Nephron progenitor cell (in vitro differentiated cells): ENCODE measurements at places on chromosomes 4 and X.

DNA sequence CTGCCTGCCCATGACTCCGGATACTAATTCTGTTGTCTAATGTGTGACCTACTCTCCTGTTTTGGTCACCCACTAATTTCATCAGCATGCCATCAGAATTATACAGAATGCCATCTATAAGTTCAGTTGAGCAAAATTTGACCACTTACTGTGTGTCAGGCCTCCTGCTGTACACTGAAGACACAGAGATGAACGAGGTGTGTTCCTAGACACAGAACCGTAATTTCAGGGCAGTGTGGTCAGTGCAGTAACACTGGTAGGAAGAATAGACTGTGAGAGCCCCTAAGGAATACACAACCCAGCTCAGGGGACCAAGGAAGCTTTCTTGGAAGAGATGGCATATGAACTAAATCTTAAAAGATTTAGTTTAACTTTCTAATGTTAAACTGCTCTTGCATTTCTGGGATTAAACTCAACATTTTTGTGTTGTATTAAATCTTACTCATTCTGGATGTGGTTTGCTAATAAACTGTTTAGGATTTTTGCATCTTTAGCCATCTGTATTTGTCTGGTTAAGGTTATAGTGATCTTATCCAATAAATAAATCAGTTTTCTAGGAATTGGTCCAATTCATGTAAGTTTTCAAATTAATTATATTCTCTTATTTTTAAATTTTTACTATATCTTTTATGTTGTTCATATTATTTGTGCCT is 34.3 kb downstream of the KANTR start:
- no peak for DNase-seq

DNA sequence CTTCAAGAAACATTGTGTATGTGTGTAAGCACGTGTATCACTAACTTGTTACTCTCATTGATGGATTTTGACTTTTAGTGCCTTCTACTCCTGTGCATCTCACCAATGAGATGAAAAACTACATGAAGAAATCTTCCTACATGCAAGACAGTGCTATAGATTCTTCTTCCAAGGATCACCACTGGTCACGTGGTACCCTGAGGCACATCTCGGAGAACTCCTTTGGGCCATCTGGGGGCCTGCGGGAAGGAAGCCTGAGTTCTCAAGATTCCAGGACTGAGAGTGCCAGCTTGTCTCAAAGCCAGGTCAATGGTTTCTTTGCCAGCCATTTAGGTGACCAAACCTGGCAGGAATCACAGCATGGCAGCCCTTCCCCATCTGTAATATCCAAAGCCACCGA is 86.5 kb downstream of the SLC10A6 start:
- DNase-seq = no peak

DNA sequence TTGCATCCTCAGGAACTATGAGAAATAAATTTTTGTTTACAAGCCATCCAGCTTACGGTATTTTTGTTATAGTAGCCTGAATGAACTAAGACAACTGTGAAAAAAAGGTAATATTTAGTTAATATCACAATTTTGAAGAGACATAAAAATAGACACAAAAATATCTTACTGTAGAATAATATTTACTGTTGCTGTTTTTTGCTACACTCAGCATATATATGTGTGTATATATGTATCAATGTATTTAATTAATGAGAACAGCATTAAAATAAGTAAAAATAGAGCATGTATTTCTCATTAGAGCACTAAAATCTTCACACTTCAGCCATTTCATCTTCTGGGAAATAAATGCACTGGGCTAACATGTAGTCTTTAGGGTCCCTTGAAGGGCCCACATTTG is 24.6 kb downstream of the PPP3CA start:
- DNase-seq = no peak

- DNase-seq = no peak
Observed at GRCh38 chr4:44722001-44722400, 4.4 kb downstream of the GNPDA2 start.

GRCh38 chrX:71533516-71533850 is 579 bp downstream of the OGT start:
- no peak for DNase-seq

- DNase-seq = no peak
Observed at GRCh38 chr4:10082047-10082446, 34.6 kb downstream of the WDR1 start.

DNA sequence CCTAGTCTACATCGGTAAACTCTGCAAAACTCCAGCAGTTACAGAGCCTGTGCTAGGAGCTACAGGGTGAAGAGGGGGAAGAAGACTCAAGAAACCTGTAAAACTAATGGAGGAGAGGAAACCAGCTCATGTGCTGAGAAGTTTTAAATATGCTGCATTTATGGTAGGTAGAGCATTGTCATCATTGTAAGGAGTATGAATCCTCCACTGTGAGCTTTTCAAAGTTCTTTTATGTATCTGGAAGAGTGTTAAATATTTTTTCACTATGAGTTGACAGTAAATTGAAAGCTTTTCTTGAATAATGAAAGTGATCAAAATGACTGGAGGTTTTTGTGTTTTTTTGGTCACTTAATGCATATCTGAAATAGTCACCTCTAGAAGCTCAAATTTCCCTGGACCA is 46.2 kb downstream of the SEPTIN11 start:
- DNase-seq = no peak

- DNase-seq = no peak
Observed at GRCh38 chrX:137550665-137551261, 15.2 kb upstream of the ZIC3 start.

GRCh38 chrX:146602246-146602645 is 207.3 kb upstream of the CXorf51B start:
- no peak for DNase-seq

DNA sequence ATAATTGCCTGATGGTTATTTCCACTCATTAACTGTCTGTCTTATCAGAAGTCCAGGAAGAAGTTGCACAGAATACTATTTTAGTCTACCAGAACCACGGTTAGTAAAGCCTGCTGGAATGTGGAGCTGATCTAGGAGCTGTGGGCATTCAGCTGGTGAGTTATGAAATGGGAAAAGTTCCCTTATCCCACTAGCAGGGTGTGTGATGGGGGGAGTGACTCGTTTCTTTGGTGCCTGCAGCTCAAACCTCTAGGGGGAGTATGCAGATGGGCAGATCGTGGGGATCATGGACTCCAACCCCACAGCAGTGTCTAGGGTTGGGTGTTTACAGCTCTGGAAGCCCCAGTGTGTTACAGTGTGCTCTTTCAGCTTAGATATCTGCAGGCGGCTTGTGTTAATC is 305.7 kb upstream of the BOD1L1 start:
- DNase-seq = no peak

GRCh38 chr4:11149612-11150259 is 279.0 kb downstream of the HS3ST1 start:
- DNase-seq = no peak

DNA sequence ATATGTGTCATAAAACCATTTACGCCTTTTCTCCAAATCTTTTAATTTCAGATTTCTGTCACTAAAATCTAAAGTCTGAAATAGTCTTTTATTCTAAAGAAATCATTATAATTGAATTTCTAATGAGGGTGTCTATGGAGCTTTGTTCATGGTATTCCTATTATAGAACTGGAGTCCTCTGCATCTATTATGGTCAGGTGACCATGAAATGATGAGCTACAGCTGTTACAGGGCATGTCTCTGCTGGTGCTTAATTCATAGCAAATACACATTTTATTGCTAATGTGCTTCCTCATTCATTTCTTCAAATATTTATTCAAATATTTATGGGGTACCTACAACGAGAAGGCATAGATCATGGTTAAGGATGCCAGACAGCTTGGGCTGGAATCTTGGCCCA is 126.1 kb downstream of the NAA11 start:
- no peak for DNase-seq

- no peak for DNase-seq
Observed at GRCh38 chr4:118947095-118947494, 58.4 kb downstream of the SYNPO2 start.

- no peak for DNase-seq
Observed at GRCh38 chr4:3241898-3242524, 6.9 kb upstream of the MSANTD1 start.

- DNase-seq = no peak
Observed at GRCh38 chr4:7500404-7500803, 65.7 kb upstream of the PSAPL1 start.

- DNase-seq = no peak
Observed at GRCh38 chr4:106690487-106690886, 321.9 kb upstream of the GIMD1 start.

DNA sequence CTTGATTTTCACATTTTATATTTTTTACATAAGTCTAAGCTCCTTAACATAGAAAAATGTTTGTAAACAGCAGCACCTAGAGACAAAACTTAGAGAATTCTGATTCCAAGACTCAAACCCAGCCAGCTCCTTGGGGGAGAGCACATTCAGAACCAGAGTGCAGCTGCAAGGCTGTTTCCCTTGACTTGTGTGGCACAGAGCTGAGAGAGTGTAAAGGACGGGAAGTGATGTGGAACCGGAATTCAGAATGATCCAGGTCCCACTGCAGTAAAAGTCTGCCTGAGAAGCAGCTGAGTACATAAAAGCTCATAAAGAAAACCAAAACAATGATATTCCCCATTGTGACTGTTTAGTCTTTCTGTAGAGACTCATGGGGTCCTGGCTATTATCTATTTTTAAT is 713.8 kb downstream of the RAB28 start:
- DNase-seq = no peak

DNA sequence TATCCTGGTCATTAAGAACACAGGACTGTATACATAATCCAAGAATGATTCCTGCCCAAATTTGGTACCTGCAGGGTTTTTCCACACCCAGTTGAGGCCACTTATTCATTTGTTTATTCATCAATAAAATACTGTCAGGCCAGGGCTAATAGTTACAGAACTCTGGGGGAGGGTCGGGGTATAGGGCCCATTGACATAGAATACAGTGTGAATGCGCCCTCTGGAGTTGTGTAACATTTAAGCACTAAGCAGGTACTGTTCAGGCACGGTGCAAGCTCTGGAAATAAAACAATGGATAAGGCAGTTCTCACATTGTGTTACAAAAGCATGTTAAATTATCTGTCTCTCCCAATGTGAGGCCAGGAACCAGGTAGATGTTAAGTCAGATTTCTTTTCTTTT is 30.8 kb upstream of the LRBA start:
- DNase-seq = no peak

GRCh38 chr4:1713003-1713851 is 1.1 kb upstream of the SLBP start:
- DNase-seq = no peak

DNA sequence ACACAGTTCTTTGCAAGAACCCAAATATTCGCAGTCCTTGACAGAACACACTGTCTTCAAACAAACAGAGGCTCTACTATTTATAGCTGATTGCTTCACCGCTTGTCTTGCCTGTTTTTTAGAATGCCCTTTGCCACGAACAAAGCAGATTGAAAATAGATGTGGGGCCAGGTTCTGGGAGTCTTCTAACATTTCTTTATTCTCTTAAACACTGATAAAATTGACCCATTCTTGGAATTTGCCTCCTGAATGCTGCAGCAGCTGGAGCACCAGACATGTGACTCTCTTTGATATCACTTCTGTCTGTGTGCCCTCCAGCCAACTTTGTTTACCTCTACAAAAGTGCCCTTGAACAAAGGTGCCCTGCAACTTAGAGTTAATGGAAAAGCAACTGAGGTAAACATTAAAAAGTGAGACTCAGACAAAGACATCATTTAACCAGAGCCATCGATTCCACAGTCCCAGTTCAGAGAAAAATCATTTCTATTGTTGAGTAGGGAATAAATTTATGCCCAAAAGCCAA is 64.2 kb upstream of the SPP1 start:
- DNase-seq = no peak

DNA sequence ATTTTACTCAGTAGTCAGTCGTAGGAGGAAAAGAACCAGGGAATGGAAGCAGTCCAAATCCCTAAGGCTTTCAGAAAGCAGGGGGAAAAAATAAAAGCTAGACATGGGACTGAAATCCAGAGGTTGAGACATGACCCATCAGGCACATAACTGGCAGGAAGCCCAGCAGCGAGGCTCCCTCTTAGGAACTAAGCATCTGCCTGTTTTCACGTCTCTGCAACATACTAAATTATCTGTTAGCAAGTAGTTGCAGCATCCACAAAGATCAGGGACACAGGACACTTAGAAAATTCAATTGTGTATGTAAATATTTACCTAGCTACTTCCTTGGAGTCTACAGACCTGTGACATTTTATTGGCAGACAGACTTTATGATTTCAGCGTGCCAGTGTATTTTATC is 118.0 kb upstream of the EDNRA start:
- no peak for DNase-seq
